Dorsolateral prefrontal cortex (tissue), 122 donors: ENCODE measurements at places on chromosomes 6 and 20.

GRCh38 chr20:62511915-62512610 is 36.3 kb upstream of the GATA5 start:
- peak; percentile 50 for DNase-seq

DNA sequence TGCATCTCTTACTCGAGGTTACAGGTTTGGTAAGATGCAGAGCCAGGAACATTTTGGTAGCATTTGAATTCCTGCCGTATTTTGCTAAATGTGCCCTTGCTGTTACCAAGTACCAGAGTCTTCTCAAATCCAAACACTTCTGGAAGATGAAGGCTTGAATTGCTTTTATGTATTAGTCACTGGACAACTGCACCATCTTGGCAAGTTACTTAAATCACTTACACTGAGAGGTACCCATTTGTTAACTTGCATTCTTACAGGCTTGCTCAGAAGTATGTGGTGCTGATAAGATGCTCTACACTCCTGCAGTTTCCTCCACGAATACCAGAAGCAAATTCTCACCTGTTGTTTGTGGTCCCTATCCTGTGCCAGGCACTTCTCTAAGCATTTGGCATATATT is 12.7 kb downstream of the IL22RA2 start:
- DNase-seq, result no peak

DNA sequence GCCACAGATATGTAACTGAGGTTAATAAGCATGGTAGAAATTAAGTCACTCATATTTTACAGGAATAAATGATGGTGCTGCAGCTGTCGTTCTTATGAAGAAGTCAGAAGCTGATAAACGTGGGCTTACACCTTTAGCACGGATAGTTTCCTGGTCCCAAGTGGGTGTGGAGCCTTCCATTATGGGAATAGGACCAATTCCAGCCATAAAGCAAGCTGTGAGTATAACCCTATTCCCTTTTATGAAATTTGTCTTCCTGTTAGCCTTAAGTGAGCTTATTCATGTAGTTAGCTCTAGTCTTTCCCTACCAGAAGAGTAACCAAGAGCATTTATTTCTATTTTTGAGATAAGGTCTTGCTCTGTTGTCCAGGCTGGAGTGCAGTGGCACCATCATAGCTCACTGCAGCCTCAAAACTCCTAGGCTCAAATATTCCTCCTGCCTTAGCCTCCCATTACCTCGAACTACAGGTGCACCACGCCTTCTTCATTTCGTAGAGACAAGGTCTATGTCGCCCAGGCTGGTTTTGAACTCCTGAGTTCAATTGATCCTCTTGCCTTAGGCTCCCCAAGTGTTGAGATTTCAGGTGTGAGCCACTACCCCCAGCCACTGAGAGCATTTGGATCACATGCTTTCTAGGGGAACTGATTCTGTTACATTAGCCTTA is 12.0 kb downstream of the TCP1 start:
- DNase-seq, result no peak

DNA sequence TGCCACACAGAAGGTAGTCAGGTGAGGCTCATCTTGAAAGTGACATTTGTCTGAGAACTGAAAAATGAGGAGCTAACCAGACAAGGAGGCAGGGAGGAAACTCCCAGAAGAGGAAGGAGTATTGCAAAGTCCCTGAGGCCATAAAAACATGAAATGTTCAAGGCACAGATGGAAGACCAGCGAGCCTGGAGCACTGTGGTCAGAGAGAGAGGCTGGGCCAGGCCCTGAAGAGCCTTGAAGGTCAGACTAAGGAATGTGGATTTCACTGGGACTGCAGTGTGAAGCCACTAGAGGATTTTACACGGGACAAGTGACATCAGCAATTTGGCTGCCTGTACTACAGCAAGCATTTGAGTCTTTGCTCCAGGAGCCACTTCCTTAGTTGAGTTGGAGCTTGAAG is 21.1 kb upstream of the TMEM181 start:
- DNase-seq, result no peak

DNA sequence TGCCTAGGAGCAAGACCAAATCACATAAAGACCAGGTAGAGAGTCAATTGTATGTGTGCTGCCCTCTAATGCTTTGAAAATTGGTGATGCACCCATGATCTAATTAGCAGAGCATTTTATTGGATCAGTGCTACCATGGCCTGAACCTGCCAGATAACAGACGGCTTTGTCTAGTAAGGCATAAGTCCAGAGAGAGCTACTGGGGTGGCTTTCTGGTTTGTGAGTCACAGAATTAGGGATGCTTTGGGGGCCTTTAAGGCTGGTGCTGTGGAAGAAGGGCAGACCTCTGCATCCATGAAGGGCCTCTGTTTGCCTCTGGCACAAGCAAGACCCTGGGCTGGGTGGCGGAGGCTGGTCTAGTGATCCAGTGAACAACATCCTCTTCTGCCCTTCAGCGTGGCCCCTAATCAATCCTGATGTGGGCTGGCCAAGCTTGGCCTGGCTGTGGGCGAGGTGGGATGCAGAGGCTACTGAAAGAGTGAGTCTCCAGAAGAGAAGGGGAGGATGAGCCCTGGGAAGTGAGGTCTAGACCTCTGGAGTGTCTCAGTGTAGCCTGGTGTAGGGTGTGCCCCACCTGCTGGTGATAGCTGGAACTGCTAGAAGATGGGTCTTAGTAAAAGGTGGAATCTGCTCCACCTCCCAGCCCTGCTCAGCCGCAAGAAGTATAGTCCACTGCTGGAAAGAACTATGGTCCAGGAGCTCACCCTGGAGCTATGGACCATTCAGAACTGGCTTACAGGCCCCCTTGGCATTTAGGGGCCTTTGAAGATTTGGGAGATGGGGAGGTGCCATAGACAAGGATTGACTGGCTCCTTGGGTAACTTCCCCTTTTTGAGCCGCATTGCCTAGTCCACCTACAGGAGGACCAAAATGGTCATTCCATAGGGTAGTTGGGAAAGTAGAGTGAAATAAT is 36.7 kb upstream of the AAR2 start:
- DNase-seq, result peak; percentile 94
